Lower leg skin (tissue), 4 donors: ENCODE measurements at places on chromosomes 2 and 18. TPM values are rescaled to one million over a fixed set of nuclear protein-coding genes. Genes with fewer than 3 reads are reported as not detected.
A peak's percentile ranks its signal among the peaks of the same experiment; 100 is the strongest.

The AQP12B gene
- not detected for total RNA-seq

The SFTPB gene
- not detected for total RNA-seq

The CARF gene
- 10.8 TPM for total RNA-seq

The CCDC141 gene
- 0.15 TPM for total RNA-seq

The TMEM182 gene
- 0.88 TPM for total RNA-seq

GRCh38 chr2:175837046-175837445, 165.0 kb downstream of the LNPK start:
- peak; percentile 23 for DNase-seq

DNA sequence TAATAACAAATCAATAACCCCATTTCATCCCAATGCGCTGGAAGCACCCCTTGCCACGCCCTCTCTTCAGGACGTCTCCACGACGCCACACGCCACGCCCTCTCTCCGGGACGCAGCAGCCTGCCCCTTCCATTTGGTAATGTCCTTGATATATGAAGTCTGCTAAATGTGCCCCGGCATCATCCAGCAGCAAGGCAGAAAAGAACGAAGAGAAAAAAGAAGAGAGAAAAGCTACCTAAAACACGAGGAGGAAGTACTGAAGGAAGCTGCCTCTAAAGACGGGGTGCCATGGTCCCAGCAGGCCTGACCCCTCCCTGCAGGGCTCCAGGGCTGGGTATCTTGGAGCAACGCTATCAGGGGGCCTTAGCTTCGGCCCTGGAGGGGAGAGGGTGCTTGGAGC, 41.8 kb downstream of the CNGA3 start:
- DNase-seq = peak; percentile 64

DNA sequence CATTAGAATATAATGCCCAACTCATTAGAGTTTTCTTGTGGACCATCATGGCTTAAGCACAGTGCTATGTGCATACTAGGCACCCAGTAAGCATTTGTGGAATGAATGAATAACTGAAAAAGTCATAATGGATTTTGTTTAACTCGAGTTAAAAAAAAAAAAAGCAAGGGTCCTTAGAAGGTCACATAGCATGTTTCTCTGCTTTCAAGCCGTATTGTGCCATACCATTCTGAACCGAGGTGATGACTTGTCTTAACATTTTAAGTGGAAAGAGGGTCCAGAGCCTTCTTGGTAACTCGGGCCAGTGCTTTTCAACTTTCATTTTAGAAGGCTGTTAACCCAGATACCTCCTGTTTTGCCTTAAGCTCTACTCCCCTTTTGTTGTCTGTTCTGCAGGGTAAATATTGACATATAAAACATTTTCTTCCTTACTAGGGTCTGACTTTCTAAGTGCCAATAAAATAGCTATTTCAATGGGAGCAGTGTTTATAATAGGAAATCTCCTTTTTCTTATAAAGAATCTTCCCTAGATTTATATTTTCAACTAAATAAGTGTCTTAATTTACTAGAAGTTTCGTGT, 787 bp upstream of the ADGRF3 start:
- no peak for DNase-seq

DNA sequence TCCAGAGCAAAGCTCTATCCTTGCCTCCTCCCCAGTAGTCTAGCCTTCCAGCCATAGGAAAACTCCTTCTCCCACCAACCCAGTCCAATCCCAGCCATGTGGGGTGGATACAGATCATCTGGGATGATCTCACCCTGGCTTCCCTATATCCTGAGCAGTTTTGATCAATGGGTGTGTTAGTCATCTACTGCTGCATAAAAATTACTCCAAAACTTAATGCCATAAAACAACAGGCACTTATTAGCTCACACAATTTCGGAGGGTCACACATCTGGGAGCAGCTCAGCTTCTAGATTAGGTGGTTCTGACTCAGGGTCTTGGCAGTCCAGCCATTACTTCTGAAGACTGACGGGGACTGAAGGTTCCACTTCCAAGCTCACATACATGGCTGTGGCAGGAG, 190.4 kb downstream of the SPP2 start:
- no peak for DNase-seq

GRCh38 chr2:224691563-224691962, 24.6 kb downstream of the CCDC195 start:
- no peak for DNase-seq

DNA sequence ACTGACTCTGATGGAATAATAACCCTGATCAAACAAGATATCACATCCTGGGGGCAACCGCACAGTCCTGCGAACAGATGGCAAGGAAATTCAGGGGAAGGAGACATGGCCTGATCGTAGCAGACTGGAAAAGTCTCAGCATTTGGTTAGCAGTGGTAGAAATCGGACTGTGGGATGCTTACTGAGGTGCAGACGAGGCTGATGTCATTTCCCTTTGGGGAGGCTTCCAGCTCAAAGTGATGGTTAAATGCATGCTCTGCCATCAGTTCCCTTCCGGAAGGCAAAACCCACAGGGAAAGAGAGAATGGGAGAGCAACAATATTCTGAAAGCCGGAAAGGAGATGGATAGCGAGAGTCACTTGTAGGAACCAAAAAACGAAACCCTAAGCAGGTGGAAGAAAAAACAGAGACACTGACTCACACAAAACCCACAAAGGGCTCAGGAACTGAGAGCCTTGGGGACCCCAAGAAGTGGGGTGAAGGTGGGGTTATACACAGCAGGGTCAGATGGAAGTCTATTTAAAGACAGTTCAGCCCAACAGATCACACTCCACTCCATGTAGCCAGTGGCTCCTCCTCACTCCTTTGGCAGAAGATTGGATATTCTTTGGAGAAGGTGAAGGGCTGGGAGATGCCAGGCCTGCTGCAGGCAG, 93.1 kb downstream of the INPP5D start:
- no peak for DNase-seq

GRCh38 chr18:6363216-6363615, 51.5 kb downstream of the L3MBTL4 start:
- no peak for DNase-seq

DNA sequence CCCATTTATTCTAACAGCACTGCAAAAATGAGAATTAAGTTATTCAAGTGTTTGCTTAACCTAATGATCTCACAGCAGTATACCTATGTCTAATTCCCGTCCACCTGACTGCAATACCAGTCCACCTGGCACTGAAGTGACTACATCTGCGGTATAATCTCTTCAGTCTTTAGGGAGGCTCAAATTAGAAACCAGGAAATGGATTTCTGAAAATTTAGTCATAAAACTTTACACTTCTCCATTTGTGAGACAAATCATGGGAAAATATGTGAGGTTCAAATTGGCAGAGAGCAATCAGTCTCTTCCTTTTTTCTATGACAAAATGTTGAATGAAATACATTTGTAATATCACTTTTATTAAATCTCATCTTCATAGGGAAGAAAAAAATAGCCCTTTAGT, 33.0 kb downstream of the FTCDNL1 start:
- DNase-seq = no peak

- DNase-seq = no peak
Observed at GRCh38 chr2:71934320-71934593, 213.4 kb downstream of the CYP26B1 start.

- no peak for DNase-seq
Observed at GRCh38 chr18:45221363-45221762, 393.9 kb upstream of the SLC14A2 start.

DNA sequence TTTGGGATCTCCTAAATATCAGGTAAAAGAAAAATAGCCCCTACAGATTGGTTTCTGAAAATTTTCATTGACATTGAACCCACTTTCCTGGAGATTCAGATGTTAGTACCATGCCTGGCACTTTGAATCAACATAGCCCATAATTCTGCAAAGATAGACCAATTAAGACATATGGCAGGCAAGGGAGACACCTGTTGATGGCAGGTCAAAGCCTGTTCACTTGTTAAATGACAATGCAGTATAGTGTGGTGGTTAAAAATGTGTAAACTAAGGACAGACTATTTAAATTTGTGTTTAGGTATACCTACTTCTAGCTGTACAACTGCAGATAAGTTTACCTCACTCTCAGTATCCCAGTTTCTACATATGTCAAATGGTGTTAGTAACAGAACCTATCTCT, 178.1 kb upstream of the MMADHC start:
- no peak for DNase-seq

GRCh38 chr2:6358985-6359384, 506.7 kb downstream of the CMPK2 start:
- no peak for DNase-seq
